Frontal cortex (tissue), 4 donors: ENCODE measurements at places on chromosomes 16 and 17. TPM values are rescaled to one million over a fixed set of nuclear protein-coding genes. Genes with fewer than 3 reads are reported as not detected.

KIAA0753 gene
- 26.5 TPM for total RNA-seq

NLRC5 gene
- 0.41 TPM for total RNA-seq

NDE1 gene
- total RNA-seq = 4.1 TPM

KRT26 gene
- not detected for total RNA-seq

PRSS8 gene
- total RNA-seq = not detected

DNAAF8 gene
- total RNA-seq = 1.2 TPM

ASPA gene
- total RNA-seq = 0.41 TPM

EPN3 gene
- 0.41 TPM for total RNA-seq

CRHR1 gene
- total RNA-seq = 3.7 TPM

DPEP1 gene
- 2.4 TPM for total RNA-seq

ABCC3 gene
- not detected for total RNA-seq

DNA sequence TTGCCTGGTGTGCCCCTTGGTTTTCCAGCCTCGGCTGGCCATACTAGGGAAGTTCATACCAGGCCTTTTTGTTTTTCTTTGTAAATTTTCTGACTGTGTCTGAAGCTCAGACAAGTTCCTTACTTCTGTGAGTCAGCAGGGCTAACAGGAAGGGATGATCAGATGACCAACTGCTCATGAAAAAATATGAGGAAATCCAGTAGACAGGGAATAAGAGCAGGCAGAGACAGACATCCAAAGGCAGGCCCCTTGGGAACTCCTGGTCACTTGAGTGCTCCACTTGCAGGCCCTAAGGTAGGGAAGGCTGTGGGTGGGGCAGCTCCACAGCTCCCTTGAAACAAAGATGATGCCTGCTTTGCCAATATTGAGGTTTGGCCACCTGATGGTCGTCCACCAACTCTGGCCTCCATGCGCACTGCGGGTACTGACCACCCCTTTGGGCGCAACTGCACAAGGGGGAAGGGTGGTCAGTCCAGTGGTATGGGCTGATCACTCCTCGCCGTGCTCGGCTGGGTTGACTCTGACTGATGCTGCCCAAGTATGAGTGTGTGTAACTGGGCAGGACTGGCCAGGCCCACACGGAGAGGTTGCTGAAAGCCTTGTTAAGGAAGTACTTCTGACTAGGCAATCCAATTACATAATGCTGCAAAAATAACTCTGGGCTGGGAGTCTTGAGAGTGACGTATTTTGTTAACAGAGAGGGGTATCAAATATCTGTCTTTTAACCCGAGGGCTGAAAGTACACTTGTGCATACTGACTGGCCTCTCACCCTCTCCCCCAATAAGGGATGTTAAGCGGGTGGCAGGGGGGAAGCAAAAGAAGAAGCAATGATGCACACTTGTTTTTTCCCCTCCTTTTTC lies 20.8 kb upstream of the ZFHX3 start:
- DNase-seq = peak; percentile 45

GRCh38 chr16:69088684-69089083 lies 16.8 kb upstream of the HAS3 start:
- no peak for DNase-seq

GRCh38 chr17:74806334-74806733 lies 30.2 kb upstream of the NAT9 start:
- DNase-seq = no peak

DNA sequence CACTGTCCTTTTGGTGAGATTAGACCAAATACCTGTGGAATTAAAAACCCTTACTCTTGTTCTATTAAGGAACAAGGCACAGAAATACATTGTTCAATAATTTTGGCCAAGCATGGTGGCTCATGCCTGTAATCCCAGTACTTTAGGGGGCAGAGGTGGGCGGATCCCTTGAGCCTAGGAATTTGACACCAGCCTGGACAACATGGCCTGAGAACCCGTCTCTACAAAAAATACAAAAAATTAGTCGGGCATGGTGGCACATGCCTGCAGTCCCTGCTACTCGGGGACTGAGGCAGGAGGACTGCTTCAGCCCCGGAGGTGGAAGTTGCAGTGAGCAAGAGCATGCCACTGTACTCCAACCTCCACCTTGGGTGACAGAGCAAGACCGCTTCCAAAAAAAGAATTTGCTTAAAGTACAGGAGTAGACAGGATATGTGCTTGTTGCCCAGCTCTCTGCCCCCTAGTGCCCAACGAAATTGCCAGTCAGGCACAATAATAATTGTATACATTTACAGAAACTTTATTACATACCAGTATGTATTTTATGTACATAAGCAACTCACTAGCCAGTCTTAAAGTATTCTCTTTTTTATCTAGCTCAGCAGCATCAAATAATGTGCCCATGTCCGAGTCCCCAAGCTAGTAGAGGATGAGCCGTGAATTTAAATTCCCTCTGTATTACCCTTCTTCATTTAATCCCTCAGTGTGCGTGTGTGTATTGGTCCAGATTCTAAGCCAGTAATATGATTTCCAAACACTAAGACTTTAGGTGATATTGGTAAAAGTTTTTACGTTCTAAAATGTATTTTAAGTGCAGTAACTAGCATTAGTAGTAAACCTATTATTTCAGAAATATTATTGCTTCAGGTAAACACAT lies 1.4 kb downstream of the THUMPD1 start:
- DNase-seq = no peak

DNA sequence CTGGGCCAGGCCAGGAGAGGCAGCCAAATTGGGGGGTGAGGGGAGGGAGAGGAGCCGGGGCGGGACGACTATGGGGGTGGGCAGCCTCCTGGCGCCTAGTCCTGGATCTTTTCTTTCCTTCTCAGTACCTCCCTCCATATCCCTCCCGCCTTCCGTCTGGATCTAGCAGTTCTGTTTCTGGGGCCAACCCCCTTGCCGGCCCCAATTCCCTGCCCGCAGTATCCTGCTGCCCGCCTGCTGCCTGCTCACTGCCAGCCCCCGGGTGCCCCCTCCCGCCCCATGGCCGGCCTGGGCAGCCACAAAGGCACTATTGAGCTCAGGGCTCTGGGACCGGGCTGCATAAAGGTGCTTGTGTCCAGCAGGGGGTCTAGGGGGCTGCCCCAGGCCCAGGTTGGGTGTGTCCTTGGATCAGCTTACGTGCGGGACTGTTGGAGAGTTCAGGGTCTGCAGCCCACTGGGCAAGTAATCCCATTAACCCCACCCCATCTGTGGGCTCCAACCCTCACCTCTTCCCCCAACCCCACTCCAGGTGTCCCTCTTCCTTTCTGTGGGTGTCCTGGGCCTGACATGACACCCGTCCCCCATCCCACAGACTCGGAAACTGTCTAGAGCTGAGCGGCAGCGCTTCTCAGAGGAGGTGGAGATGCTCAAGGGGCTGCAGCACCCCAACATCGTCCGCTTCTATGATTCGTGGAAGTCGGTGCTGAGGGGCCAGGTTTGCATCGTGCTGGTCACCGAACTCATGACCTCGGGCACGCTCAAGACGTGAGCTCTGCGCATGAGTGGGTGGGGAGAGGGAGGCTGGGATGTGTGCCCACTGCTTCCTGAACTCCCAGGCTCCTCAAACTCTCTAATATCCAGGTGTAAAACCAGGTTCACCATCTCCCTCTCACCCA lies 2.0 kb downstream of the WNK4 start:
- DNase-seq = no peak

- DNase-seq = peak; percentile 58
These were observed 662 bp downstream of the WIPF2 start for GRCh38 chr17:40219594-40220338.

DNA sequence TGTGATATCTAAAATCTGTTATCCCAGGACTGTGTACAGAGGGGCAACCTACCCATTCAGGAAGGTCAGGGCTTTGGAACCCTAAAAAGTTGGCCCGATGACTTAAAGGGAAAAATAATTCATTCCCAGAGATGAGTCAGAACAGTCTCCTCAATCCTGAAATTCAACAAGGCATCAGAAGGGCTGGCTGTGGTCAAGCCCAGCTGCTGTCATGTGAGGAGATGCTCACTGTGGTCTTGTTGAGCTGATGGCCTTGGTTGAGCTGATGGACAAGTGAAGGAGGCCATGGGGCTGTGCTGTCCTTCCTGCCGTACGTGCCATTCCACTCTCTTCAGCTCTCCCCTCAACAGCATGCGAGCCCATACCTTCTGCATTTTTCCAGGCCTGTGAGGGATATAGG lies 20.9 kb upstream of the DRG2 start:
- DNase-seq = no peak

- DNase-seq = no peak
These were observed 16.8 kb downstream of the PIRT start for GRCh38 chr17:10821054-10821453.

- no peak for DNase-seq
These were observed 15.2 kb downstream of the KCTD5 start for GRCh38 chr16:2697401-2697948.

DNA sequence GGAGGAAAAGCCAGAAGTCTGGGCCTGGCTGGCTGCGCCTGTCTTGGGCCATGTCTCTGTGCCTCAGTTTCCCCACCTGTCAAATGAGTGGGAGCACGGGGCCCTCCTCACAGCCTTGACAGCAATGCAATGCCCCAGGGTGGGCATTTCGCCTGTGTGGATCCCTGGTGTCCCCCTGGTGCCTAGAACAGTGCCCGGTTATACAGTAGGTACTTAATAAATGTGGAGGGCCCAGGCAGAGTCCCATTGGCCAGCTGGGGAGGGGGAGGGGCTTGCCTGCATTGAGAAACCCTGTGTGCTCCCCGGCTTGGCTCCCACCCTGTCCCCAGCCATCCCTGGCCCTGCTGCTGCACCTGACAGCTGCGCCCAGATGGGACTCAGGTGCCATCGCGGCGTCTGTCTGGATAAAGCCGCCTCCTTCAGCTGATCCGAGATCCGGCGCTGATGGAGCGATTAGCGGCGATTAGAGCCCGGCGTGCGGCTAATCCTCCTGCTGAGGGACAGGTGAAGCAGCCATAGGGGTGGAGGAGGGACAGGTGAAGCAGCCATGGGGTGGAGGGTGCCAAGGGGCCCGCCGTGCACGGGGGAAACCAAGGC lies 12.4 kb downstream of the ZFPM1 start:
- no peak for DNase-seq

DNA sequence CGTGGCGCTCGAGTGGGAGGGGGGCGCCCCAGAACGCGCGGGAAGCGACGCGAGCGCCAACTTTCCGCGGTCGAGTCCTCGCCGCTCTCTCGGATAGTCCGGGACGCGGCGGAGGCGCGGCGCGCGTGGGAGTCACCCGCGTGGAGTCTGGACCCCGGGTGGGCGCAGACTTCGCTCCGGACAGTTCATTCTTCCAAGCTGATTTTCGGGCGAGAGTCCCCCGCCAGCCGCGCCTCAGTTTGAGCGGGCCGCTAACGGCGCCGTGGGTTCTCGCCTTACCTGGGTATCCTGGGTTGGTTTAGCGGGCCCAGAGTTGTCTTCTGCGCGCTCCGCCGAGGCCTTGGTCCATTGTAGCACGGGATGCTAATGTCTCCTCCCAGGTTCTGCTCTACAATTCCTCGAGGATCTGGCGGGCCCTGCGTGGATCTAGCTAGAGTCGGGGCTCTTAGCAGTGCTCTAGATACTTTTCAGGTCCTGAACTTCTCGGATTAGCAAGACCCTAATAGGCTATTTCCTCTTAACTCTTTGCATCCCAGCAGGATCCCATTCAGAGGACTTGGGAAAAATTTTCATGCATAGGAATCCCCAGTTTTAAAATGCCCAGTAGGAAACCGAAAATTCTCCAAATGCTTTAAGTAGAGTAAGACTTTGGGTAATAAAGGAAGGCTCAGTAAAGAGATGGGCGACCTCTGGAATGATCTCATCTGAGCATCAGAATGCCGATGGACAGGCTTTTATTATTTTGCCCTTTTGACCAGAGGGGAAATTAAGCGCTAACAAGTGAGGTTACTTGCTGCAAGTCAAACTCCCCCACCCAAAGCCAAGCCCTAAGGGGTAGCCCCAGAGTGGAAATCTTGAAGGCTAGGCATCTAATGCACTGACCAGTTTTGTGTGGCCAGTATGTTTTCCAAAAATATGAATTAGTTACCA lies 537 bp upstream of the GJC1 start:
- DNase-seq = no peak

- DNase-seq = no peak
These were observed 15.2 kb downstream of the UNC119 start for GRCh38 chr17:28537219-28537610.

GRCh38 chr16:68364561-68364998 lies 53.8 kb downstream of the PRMT7 start:
- DNase-seq = no peak

- DNase-seq = peak; percentile 67
These were observed 1.9 kb downstream of the PMP22 start for GRCh38 chr17:15263206-15263579.

- DNase-seq = no peak
These were observed 17.1 kb upstream of the CCR7 start for GRCh38 chr17:40582328-40582901.

- peak; percentile 70 for DNase-seq
These were observed 8.2 kb downstream of the TUBG2 start for GRCh38 chr17:42667088-42667951.

- no peak for DNase-seq
These were observed 23.6 kb upstream of the ENPP7 start for GRCh38 chr17:79706931-79707850.

GRCh38 chr16:73140929-73141328 lies 93.0 kb upstream of the ZFHX3 start:
- DNase-seq = no peak

DNA sequence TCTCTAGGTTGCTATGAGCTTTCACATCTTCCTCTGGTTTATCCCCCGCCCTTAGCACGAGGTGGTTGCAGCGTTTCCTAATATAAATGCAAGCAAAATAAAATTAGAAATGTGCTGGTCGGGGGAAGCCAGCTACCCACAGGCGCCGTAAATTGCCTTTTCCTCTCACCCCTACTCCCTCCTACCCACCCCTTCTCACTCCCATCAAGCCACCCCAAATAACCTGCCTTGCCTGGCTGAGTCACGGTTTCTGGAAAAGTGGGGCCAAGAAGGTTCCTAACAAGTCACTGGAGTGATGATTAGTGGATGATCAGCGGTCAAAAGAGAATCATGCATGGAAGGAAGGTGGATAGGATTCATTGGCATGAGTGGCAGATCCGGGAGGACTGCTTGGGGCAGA lies 120.9 kb upstream of the RBFOX1 start:
- DNase-seq = no peak

- DNase-seq = no peak
These were observed 28.7 kb upstream of the CRISPLD2 start for GRCh38 chr16:84791088-84791487.

DNA sequence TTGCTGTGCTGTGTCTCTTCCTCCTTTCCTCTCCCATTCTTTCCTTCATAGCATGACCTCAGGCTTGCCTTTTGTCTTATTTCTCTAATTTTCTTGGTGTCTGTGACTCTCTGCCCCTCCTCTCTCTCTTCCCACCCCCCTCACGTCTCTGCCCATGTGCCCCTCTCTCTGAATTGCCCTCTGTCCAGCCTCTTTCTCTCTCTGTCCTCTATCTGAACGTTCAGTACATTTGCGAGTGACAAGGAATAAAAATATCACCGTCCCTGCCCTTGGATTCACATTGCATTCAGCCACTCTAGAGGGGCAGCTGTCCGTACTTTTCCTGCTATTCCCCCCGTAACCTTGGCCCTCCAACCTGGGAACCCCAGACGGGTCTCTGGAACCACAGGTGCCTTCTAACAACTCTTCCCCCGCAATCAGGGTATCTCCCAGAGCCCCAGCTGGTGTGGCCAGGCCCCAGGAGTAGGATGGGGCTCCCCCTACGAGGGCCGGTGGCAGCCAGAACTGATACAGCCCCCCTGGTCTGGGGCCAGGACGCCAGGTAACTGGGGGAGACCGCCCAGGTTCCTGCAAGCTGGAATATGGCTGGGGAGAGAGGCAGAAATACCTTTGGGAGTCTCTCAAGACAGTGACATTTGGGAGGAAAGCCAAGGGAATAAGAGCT lies 1.8 kb downstream of the KIF1C start:
- no peak for DNase-seq

- no peak for DNase-seq
These were observed 19.0 kb upstream of the LHX1 start for GRCh38 chr17:36918211-36918691.
